ENCODE measurements at places on chromosomes 7 and 10. TPM values are rescaled to one million over a fixed set of nuclear protein-coding genes. Genes with fewer than 3 reads are reported as not detected.

Gene SPACDR
- total RNA-seq: 3.6 TPM

- H3K27me3 ChIP-seq: no peaks in the 10 kb centered on the region
- H3K4me3 ChIP-seq: no peak overlapping the region
- H3K36me3 ChIP-seq: peaks cover 20% of the 10 kb centered on the region
- H3K4me1 ChIP-seq: no peaks in the 10 kb centered on the region
- no peak overlapping the region for H3K27ac ChIP-seq
Measured at GRCh38 chr10:99682752-99683151, 23.4 kb downstream of the ENTPD7 start.

DNA sequence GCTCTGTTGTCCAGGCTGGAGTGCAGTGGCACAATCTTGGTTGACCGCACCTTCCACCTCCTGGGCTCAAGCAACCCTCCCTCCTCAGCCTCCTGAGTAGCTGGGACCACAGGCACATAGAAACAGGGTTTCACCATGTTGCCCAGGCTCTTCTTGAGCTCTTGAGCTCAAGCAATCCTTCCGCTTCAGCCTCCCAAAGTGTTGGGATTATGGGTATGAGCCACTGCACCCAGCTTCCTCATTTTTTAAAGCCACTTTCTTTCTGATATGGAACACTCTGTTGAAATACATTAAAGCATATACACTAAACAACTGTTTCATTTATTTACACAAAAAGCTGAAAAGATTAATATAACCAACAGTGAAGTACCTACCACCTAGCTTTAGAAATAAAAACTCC, 117.2 kb downstream of the CLEC2L start:
- H3K4me1 ChIP-seq: peaks cover 2% of the 10 kb centered on the region
- peaks cover 20% of the 10 kb centered on the region for H3K36me3 ChIP-seq
- no peaks in the 10 kb centered on the region for H3K27me3 ChIP-seq
- no peak for DNase-seq
- H3K4me3 ChIP-seq: no peak overlapping the region

Gene PRRT4
- 9.5 TPM for total RNA-seq

DNA sequence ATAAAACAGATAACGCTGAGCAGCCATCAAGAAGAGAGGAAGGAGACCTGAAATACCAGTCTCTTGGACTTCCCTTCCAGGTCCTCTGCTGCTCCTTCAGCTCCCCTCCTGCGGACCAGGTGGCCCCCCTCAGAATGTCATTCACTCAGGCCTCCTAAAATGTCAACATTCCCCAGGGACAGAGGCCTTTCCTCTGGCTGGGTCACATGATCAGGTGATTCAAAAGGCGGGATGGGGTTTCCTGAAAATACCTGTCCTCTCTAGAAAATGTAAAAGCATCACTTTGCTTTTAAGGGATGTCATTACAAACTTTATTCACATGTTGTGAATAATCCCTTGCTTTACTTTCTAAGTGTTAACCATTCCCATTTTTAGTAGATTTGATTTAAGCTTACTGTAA, 311.1 kb downstream of the INHBA start:
- H3K4me1 ChIP-seq: peaks cover 6% of the 10 kb centered on the region
- no peaks in the 10 kb centered on the region for H3K27me3 ChIP-seq
- DNase-seq: no peak
- H3K36me3 ChIP-seq: peaks cover 9% of the 10 kb centered on the region
- H3K4me3 ChIP-seq: no peak overlapping the region
- no peak overlapping the region for H3K27ac ChIP-seq

Gene KCNH2
- 11.2 TPM for total RNA-seq

DNA sequence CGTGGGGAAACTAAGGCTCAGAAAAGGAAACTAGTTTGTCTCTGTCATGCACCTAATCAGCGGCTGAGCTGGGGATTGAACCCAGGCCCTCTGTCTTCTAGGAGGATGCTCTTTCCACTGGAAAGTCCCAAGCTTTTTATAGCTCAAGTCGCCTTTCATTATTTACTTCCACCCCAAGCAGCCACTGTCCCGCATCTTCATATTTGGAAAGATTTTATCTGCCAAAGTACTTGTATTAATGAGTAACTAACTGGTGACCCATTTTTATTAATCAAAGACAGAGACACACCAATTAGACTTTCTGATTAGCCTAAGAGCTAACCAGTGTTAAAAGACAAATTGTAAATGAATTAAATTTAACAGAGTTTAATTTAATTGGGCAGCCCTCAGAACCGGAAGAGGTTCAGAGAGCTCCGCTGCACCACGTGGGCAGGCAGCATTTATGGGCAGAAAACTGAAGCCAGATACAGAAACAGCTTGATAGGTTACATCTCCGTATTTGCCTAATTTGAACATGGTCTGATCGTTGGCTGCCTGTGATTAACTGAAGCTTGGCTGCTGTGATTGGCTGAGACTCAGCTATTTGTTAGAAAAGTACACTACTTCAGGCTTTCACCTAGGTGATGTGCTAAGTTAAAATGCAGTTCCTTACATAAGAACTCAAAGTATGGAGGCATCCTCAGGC, 78.5 kb upstream of the PDCD4 start:
- no peak overlapping the region for H3K4me3 ChIP-seq
- no peak for DNase-seq
- H3K27ac ChIP-seq: no peak overlapping the region
- H3K27me3 ChIP-seq: no peaks in the 10 kb centered on the region

DNA sequence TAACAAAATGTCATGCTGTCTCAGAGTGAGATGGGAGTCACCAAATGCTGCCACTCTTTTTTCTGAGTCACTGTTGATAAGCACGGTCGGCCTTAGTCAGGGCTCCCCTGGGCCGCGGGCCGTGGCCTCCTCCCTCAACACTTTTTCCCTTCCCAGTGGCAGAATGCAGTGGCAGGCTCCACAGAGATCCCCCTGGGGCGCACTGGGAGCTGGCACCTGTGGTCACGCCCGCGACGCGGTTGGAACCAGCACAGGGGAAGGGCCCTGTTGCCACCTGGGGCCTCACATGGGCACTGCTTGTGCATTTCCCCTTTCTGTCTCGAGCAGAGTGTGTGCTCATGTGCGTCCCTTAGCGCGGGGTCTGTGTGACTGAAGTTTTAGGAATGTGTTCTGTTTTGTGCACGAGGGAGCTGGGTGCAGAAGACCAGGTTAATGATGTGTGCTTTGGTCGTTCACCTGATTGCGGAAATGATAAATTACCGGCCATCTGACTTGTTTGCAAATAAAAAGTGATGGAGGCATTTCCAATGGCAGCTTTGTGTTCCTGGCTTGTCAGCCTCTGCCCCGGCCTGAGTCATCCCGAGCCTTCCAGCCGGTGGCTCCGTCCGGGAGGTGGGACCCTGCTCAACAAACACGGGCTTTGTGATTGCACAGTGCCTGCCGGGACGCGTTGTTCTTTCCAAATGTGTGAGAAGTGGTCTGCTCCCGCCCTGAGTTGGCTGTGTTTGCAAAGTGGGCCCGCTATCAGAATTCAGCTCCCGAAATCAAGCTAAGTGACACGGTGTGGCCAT, 100.7 kb downstream of the NKX6-2 start:
- no peaks in the 10 kb centered on the region for H3K27me3 ChIP-seq
- peaks cover 4% of the 10 kb centered on the region for H3K36me3 ChIP-seq
- no peak overlapping the region for H3K4me3 ChIP-seq
- no peak for DNase-seq
- peaks cover 7% of the 10 kb centered on the region for H3K4me1 ChIP-seq

Gene NRBF2
- 18.3 TPM for total RNA-seq

Gene GCK
- 1.5 TPM for total RNA-seq

GRCh38 chr7:128059143-128059988, 28.1 kb upstream of the LRRC4 start:
- no peaks in the 10 kb centered on the region for H3K36me3 ChIP-seq
- H3K4me3 ChIP-seq: no peak overlapping the region
- H3K4me1 ChIP-seq: peaks cover 3% of the 10 kb centered on the region

GRCh38 chr10:77798940-77799339, 127.6 kb downstream of the DLG5 start:
- H3K4me1 ChIP-seq: no peaks in the 10 kb centered on the region
- H3K27ac ChIP-seq: no peak overlapping the region
- no peak overlapping the region for H3K4me3 ChIP-seq
- H3K36me3 ChIP-seq: peaks cover 31% of the 10 kb centered on the region

GRCh38 chr7:732094-732541, 5.0 kb upstream of the PRKAR1B start:
- no peak overlapping the region for H3K4me3 ChIP-seq
- H3K36me3 ChIP-seq: peaks cover 11% of the 10 kb centered on the region
- no peak for DNase-seq
- H3K4me1 ChIP-seq: peaks cover 8% of the 10 kb centered on the region
- H3K27ac ChIP-seq: no peak overlapping the region

GRCh38 chr10:29734640-29734961, 99.8 kb upstream of the SVIL start:
- no peak for DNase-seq
- peaks cover 8% of the 10 kb centered on the region for H3K36me3 ChIP-seq
- H3K4me1 ChIP-seq: peaks cover 55% of the 10 kb centered on the region

GRCh38 chr7:92691578-92691977, 101.4 kb upstream of the FAM133B start:
- peaks cover 38% of the 10 kb centered on the region for H3K36me3 ChIP-seq
- peak overlapping the region; percentile 91 for H3K27ac ChIP-seq
- H3K4me3 ChIP-seq: no peak overlapping the region
- H3K27me3 ChIP-seq: no peaks in the 10 kb centered on the region
- no peak for DNase-seq
- peaks cover 30% of the 10 kb centered on the region for H3K4me1 ChIP-seq

DNA sequence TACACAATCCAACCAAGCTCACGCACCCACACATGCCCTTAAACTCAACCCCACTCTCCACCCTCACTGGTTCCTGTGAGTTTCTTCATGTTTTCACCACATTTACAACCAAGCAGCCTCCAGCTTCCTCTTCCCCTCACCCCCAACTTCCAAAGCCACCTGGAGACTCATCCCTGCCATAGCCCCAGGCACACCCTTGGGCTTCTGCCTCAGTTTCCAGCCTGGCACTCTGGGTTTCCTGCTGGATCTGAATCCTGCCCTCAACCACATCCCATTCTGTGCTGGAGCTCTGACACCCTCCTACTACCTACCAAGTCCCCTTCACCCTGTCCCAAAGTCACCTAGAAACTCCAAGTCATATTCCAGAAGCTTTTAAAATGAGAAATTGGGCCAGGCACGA, 29.4 kb downstream of the CCDC3 start:
- peaks cover 6% of the 10 kb centered on the region for H3K36me3 ChIP-seq
- no peak overlapping the region for H3K27ac ChIP-seq
- no peak overlapping the region for H3K4me3 ChIP-seq
- H3K27me3 ChIP-seq: peaks cover 3% of the 10 kb centered on the region

Gene SGCE
- total RNA-seq: 51.3 TPM

GRCh38 chr10:16735671-16736070, 81.6 kb downstream of the RSU1 start:
- no peak overlapping the region for H3K4me3 ChIP-seq
- H3K27me3 ChIP-seq: no peaks in the 10 kb centered on the region
- peaks cover 48% of the 10 kb centered on the region for H3K36me3 ChIP-seq
- H3K4me1 ChIP-seq: no peaks in the 10 kb centered on the region
- no peak for DNase-seq

GRCh38 chr7:151817315-151817690, 59.6 kb downstream of the PRKAG2 start:
- H3K4me1 ChIP-seq: peaks cover 7% of the 10 kb centered on the region
- H3K4me3 ChIP-seq: no peak overlapping the region
- no peak overlapping the region for H3K27ac ChIP-seq
- peaks cover 42% of the 10 kb centered on the region for H3K27me3 ChIP-seq
- no peaks in the 10 kb centered on the region for H3K36me3 ChIP-seq

GRCh38 chr10:93080350-93081046, 6.8 kb downstream of the CYP26A1 start:
- H3K36me3 ChIP-seq: no peaks in the 10 kb centered on the region
- peaks cover 52% of the 10 kb centered on the region for H3K4me1 ChIP-seq
- peak; percentile 79 for DNase-seq
- peak overlapping the region; percentile 97 for H3K27ac ChIP-seq
- peaks cover 5% of the 10 kb centered on the region for H3K27me3 ChIP-seq

- H3K36me3 ChIP-seq: no peaks in the 10 kb centered on the region
- no peak for DNase-seq
- H3K4me3 ChIP-seq: no peak overlapping the region
- H3K4me1 ChIP-seq: no peaks in the 10 kb centered on the region
- H3K27me3 ChIP-seq: peaks cover 1% of the 10 kb centered on the region
Measured at GRCh38 chr7:150621376-150621775, 10.8 kb downstream of the GIMAP6 start.

DNA sequence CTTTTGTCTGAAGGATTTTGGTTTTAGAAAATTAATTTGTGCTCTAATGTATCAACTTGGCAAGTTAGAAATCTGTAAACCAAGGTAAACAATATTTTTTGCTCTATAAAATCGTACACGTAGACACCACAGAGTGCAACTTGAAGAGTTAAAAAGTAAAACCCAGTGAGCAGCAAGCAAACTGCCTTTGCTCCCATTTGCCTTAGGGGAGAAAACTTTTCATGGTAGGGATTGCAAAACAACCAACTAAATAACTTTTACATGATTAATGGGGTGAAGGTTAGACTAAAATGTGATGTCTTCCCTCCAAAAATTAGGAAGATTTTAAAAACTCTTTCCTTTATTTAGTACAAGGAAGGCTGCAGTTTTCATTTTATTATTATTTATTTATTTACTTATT, 224.2 kb upstream of the LYZL1 start:
- peaks cover 53% of the 10 kb centered on the region for H3K4me1 ChIP-seq
- no peak for DNase-seq
- H3K27me3 ChIP-seq: no peaks in the 10 kb centered on the region
- peak overlapping the region; percentile 39 for H3K4me3 ChIP-seq
- no peaks in the 10 kb centered on the region for H3K36me3 ChIP-seq

- no peaks in the 10 kb centered on the region for H3K27me3 ChIP-seq
- no peaks in the 10 kb centered on the region for H3K36me3 ChIP-seq
- H3K4me1 ChIP-seq: peaks cover 40% of the 10 kb centered on the region
- no peak for DNase-seq
- no peak overlapping the region for H3K4me3 ChIP-seq
- no peak overlapping the region for H3K27ac ChIP-seq
Measured at GRCh38 chr7:36961693-36962092, 237.4 kb upstream of the AOAH start.

DNA sequence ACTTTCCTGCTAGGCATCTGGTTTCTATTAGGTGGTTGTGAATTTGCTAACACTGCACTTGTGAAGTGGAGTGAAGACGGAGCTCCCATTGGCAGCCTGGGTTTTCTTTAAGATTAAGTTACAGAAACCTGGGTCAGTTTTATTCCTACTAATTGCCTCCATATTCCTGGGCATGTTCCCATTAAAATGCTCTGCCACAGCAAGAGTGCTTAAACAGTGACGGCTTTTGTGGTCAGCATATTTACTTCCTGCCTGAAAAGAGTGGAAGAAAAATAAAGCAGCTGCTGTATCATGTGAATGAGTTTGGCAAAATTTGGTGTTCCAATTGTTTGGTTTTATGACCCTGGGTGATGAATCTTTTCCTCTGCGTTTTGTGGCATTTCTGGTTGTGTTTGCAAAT, 96.9 kb upstream of the PLXDC2 start:
- no peak overlapping the region for H3K4me3 ChIP-seq
- H3K4me1 ChIP-seq: peaks cover 6% of the 10 kb centered on the region
- no peaks in the 10 kb centered on the region for H3K27me3 ChIP-seq
- DNase-seq: no peak
- no peak overlapping the region for H3K27ac ChIP-seq
- H3K36me3 ChIP-seq: no peaks in the 10 kb centered on the region

DNA sequence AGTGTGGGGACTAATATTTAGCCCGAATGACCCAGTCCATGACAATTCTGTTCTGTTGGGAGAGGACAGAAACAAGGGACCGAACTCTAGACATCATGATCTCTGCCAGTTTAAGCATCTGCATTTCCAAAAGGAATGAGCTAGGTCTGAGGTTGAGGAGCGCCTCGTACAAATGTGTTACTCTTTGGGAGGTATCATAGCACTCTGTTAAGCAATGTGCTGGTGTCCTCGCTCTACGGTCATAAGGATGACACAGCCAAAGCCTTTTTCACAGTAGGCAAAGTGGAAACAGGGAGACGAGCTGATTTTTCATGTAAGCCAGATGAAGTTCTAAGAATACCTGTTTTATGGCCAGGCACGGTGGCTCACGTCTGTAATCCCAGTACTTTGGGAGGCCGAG, 15.4 kb upstream of the CCDC3 start:
- no peak for DNase-seq
- H3K4me3 ChIP-seq: no peak overlapping the region
- H3K4me1 ChIP-seq: peaks cover 11% of the 10 kb centered on the region
- peak overlapping the region; percentile 82 for H3K27ac ChIP-seq
- H3K27me3 ChIP-seq: no peaks in the 10 kb centered on the region
